ENCODE measurements at places on chromosomes 5 and 9.

DNA sequence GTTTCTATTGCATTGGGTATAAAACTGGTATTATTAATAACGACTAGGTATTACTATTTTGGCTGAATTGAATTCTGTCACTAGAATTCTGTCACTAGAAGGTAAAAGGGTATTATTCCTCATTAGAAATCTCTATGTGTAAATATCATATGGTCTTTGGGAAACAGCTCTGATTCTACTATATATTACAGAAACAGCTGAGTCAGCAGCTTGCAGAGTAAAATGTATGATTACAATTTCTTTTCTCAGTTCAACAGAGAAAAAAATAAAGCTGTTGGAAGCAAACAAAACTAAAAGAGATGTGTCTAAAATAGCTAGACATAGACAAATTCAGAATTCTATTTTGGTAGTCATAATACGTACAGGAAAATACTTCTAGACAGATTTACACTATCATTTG, 48.5 kb downstream of the HAPLN1 start:
- no peak for DNase-seq

DNA sequence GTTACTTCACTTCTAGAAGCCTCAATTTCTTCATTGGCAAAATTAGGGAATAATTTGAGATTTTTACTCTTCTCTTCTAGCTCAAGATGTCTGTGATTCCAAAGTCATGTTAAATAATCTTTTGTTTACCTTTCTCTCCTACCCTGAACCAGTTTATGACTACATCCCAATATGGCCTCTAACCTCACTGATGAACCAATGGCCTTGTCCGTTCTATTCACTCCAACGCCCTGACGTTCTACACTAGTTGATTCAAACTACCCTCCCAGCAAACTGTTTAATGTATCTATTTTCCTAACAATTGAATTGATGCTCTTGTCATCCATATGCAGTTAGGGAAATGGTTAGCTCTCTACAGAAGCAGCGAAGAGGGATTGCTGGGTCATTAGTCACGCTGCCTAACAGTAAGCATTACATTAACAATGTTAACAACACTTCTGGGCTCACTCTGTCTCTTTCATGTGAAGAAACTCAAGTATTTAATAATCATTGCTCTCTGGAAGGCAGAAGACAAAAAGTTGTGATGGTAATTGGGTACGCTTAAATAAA, 38.0 kb downstream of the RAPGEF1 start:
- no peak for DNase-seq

DNA sequence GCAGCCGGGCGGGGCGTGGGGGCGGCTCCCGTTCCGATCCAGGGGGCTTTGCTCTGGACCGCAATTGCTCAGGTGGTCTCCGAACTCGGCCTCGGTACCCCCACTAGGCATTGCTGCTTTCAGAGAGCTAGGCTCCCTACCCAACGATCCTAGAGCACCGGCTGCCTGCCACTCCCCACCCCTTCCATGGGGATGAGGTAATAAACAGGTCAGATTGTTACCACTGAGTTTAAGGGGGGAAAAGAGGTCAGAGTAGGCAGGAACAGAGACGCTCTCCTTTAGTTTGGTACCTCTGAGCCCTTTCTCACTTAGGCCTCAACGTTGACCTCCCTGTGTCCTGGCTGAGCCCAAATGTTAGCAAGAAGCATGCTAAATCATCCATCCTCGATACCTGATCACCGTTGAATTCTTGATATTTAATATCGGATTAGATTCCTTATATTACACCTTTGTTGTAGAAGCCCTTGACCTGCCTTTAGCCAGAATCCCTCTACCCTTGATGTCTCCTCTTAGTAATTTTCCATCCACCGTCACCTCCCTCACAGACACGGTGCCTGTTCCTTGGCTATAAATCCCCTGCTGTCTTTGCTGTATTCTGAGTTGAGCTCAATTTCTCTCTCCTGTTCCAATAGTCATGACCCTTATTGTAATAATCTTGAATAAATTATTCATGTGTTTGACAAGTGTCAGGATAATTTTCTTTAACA, 588 bp upstream of the PLPP1 start:
- DNase-seq, result peak; percentile 76

- no peak for DNase-seq
Observed at GRCh38 chr9:113477058-113477457, 13.5 kb downstream of the RGS3 start.

DNA sequence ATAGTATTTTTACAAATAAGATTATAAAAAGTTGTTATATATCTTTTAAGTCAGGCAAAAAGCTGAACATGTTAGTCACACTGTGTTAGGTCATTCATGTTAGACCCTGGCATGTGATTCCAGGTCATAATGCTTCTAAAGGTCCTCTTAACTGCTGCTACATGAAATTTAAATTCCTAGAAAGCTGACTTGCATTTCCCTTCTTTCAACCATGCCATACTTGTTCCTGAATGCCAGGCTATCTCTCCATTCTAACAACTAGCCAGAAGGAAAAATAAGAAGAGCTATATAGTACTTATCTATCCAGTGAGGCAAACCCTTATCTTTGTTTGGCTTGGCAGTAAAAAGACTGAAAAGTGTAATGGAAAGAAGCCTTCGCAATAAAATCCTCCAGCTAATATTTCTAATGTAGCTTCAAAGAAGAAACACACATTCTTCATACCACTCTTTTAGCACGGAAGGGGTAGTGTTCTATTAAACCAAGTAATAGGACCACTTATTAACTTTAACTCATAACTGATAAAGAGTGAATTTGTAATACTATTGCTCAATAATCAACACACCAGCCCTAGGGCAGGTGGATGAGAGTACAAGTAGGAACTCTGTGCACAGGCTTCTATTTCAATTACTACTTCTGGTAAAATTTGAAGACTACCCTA, 310.2 kb downstream of the PDE4D start:
- DNase-seq, result no peak

DNA sequence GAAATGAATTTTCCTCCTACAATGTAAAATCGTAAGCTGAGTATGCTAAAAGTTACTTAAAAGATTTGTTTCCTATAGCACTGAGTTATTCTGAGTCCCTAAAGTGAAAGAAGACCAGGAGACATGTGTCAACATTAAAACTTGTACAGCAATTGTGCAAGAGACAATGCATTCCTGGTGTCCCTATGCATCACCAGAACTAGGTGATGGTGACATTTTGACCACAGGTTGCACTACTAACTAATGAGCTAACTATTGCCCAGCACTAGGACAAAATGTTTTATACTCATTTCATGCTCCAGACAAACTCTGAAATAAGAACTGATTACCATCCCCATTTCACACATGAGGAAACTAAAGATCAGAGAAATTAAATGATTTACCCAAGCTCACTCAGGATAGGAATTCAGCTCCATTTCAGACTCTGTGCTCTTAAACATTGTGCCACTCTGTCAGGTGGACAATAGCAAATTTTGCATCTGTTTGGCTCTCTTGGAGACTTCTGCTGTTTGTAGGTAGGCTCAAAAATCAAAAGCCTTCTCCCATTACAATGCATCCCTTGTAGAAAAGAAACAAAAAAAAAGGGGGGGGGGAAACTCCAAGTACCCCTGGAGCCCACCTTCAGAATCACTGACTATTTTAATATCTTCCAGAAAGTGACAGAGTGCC, 269.2 kb downstream of the ACTL7B start:
- no peak for DNase-seq

DNA sequence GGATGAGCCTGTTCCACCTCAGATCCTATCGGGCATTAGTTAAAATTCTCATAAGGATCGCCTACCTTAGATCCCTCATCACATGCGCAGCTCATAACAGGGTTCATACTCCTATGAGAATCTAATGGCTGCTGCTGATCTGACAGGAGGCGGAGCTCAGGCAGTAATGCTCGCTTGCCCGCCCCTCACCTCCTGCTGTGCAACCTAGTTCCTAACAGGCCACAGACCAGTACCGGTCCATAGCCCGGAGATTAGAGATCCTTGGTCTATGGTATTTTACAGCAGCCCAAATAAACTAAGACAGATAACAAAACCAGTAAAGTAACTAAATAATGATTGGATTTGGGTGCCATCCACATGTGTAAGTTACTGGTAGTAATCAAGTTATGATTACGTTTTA, 17.5 kb downstream of the GOLPH3 start:
- no peak for DNase-seq

GRCh38 chr9:133532937-133533668, 1.4 kb upstream of the ADAMTSL2 start:
- DNase-seq, result peak; percentile 38

GRCh38 chr5:83701886-83702285, 18.8 kb downstream of the HAPLN1 start:
- DNase-seq, result no peak

- DNase-seq, result peak; percentile 78
Observed at GRCh38 chr9:117458066-117458465, 43.2 kb upstream of the ASTN2 start.

Measured in NCI-H1694 treated with DMSO at 0.1 percent for 48 hours (cell line).